ENCODE measurements at places on chromosomes 1 and 21.

GRCh38 chr1:235759336-235759735 lies 107.4 kb downstream of the LYST start:
- no peak for DNase-seq

- no peak for DNase-seq
Observed at GRCh38 chr1:156153362-156153761, at the start of gene SEMA4A. Gene SEMA4A (plus strand): TSS chr1:156153585. CDS start chr1:156154579, 994 bp downstream.

DNA sequence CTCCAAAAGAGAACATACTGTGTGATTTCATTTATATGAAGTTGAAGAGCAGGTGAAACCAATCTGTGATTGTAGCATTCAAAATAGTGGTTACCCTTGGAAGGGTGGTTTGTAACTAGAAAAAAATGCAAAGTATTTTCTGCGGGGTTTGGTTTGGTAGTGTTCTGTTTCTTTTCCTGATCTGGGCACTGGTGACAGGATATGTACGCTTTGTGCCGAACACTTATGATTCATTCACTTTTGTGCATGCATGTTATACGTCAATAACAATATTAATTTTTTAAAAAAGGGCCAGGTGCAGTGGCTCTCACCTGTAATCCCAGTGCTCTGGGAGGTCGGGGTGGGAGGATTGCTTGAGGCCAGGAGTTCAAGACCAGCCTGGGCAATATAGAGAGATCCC lies 63.8 kb downstream of the CD34 start:
- no peak for DNase-seq

GRCh38 chr1:43841321-43842174 lies 92.1 kb upstream of the ARTN start:
- DNase-seq = no peak

- DNase-seq = no peak
Observed at GRCh38 chr1:110734133-110734680, 59.5 kb upstream of the KCNA3 start.

- no peak for DNase-seq
Observed at GRCh38 chr1:243483071-243483771, 227.4 kb downstream of the SDCCAG8 start.

DNA sequence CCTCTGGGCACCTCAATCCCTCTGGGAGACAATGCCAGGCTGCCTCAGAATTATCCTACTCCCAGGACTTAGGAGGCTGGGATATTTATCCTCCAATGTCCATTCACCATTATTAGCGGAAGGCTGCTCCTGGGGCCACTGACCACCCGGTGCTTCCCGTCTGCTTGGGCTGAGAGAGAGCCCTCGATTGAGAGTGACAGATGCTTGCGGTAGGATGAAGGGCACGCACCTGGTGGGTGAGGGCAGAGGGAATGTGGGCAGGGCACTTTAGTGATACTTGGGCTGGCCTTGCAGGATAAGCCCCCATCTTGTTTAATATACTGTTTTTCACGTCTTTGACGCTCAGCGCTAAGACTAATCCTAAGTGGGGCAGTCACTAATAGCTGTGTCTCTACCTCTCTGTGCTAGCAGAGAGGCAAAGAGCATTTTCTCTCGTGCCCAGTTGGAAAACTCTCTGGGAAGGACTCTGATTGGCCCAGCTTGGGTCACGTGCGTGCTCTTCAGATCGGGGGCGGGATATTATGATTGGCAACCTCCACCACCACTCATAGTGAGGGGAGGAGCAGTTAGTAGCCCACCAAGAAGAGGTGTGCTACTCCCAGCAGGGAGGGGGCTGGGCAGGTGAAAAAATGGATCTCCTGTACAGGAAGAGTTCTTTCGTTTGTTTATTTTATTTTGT lies 10.6 kb upstream of the PARS2 start:
- DNase-seq = no peak

GRCh38 chr21:29163341-29164115 lies 33.1 kb downstream of the MAP3K7CL start:
- DNase-seq = no peak

DNA sequence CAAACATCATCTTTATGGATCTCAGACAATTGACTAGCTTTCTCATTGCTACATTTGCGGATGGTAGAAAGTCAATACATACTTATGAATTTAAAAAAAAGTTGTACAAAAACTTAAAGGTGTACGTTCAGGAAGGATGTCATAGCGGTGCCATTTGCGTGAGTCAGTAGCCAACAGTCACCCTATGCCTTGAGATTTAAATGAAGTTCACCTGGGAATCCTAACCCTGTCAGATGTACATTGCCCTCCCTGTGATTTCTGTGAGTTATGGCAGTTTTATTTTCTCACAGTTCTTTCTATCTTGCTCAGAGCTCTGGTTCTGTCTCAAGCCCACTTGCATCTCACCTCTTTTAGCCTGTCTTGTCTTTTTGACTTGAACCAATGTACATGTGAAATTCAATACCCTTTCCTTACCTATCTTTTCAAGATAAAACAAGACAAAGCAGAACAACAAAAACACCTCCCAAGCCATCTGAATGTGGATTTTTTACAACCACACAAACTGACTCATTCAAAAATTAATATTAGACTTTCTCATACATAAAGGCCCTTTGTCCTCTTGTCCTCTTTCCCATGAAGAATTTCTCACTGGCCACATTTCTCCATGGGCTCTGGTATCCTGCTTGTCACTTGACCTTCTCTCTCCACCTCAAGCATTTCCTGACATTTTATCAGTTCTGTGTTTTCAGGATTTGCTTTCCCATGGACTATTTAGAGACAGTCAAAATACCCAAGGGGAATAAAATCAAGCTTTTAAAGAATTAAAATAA lies 25.3 kb upstream of the ZNF697 start:
- DNase-seq = no peak
